AG04450 (cell line): ENCODE measurements at places on chromosomes 7 and 10. TPM values are rescaled to one million over a fixed set of nuclear protein-coding genes. Genes with fewer than 3 reads are reported as not detected.

DNA sequence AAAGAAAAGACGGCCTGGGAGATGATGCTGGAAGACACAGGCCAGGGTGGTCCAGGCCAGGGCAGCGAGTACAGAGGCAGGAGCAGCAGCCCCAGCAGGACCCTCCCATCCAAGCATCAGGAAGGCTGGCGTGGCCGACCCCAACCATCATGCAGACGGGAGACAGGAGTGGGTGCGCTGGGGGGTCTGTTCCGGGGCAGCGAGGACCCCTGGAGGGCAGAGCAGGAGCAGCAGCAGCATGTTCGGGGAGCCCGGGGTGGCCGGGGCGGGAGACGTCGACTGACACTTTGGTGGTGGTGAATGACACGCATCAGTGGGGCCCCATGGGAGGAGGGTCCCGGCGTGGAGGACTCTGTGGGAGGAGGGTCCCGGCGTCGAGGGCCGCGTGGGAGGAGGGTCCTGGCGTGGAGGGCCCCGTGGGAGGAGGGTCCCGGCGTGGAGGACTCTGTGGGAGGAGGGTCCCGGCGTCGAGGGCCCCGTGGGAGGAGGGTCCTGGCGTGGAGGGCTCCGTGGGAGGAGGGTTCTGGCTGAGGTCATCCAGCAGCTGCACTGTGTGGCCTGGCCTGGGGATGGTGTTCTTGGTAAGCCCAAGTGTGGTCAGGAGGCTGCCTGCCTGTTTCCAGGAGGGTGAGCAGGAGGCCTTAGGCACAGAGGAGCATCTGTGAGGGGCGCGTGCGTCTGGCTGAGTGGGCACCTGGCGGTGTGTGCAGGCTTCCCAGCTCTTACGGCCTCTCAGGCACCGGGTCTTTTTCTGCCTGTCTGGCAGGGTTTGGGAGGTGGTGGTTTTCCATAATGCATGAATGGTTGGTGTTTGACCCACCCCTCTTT lies 38.9 kb downstream of the FAM20C start:
- DNase-seq, result no peak

DNA sequence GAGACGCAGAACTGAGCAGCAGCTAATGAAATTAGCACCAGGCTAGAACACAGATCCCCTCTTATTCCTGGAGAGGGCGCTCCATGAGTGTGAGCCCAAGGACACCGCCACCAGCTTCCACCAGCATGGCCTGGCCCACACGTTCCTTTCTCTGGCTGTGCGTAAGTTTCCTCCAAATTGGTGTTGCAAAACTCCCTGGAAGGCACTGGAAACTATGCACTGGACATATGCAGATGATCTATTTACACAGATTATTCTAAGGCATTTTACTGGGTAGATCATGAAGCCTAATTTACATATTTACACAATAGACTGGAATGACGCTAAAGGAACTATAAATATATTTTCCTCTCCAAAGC lies 455.6 kb upstream of the FOXK1 start:
- DNase-seq, result no peak

DNA sequence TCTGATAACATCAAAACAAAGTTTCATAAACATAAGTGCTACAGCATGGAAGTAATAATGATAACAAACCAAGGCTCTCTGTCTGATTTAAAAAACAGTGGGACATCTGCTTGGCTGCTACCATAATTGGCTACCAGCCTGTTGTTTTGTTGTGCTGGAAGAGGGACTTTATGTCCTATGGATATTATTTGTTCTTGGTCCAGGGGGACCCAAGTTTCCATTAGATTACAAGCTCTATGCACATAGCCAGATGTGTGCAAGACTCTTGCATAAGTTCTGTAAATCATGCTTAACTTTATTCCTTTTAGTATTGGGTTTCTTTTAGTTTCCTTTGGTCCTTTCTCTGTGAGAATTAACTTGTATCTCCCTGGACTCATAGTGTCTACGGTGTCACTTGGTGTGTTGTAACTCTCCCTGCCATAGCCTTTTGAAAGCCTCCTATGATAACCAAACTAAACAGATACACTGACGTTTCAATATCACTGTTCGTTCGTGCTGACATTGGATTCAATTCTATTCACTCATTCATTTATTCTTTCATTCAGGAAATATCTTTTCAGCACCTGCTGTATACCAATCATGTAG lies 41.4 kb upstream of the CD36 start:
- DNase-seq, result no peak

GRCh38 chr10:77626266-77626935 lies 11.2 kb downstream of the KCNMA1 start:
- DNase-seq, result no peak

- DNase-seq, result no peak
Measured at GRCh38 chr7:47188136-47188535, 393.8 kb downstream of the TNS3 start.

DNA sequence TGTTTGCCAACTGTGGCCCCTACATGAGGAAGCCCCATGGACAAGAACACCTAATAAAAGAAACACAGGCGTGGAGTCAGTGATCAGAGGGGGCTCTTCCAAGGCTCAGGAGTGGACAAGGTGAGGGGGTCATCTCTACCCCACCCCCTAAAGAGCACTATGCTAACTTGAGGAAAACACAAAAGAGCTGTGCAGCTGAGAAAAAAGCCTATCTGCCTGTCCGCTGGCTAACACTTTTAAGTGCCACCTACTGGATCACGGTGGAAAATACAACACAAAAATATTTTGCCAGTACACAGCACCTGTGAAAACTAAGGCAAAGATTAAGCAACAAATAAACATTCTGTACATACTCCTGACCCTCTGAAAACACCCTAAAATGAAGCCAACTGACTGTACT lies 53.1 kb upstream of the COBL start:
- no peak for DNase-seq

DNA sequence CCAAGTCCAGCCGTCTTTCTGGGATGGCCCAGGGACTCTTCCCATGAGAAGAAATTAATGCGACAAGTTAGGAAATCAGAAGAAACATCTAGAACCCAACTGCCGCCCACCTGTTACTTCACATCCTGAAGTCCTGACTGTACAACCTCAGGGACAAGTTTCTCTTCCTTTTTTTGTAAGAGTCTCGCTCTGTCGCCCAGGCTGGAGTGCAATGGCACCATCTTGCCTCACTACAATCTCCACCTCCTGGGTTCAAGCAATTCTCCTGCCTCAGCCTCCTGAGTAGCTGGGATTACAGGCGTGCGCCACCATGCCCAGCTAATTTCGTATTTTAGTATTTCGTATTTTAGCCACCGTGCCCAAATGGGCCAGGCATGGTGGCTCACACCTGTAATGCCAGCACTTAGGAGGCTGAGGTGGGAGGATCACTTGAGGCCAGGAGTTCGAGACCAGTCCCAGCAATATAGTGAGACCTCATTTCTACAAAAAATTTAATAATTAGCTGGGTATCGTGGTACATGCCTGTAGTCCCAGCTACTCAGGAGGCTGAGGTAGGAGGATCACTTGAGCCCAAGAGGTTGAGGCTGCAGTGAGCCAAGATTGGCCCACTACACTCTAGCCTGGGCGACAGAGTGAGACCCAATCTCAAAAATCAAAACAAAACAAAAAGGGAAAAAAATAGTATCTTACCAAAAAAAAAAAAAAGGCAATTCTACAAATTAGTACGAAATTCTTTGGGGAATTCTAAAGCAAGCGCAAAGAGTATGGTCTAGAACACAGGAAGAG lies 20.8 kb downstream of the LAT2 start:
- no peak for DNase-seq

DNA sequence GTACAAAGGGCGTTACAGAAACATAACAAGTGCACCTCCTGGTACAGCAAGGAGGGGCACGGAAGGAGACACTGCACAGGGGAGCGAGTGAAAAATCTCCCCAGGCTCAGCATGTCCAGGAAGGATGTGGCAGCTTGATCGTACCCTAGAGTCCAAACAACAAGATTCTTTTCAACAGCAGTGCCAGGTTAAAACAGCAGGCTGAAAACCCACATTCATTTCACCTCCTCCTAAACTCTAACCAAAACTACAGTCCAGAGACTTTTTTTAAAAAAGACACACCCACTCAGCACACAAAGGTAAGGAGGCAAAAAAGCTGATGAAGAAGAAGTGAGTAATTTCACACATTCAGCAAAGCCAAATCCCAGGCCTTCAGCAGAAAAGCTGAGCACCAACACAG lies 138.8 kb downstream of the SFMBT2 start:
- DNase-seq, result no peak

GRCh38 chr7:155738652-155739537 lies 73.4 kb downstream of the SHH start:
- DNase-seq, result peak; percentile 59

DNA sequence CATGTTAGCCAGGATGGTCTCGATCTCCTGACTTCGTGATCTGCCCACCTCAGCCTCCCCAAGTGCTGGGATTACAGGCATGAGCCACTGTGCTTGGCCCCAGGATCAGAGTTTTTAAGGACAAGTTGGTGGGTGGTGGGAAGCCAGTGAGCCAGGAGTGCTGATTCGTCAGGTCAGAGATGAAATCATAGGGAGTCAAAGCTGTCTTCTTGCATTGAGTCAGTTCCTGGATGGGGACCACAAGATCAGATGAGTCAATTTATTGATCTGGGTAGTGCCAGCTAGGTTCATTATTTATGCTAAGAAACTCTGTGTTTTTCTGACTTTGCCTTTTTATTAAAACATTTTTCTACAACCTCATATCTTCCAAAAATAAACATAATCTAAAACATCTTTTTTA lies 423.8 kb downstream of the ARL4A start:
- no peak for DNase-seq

DNA sequence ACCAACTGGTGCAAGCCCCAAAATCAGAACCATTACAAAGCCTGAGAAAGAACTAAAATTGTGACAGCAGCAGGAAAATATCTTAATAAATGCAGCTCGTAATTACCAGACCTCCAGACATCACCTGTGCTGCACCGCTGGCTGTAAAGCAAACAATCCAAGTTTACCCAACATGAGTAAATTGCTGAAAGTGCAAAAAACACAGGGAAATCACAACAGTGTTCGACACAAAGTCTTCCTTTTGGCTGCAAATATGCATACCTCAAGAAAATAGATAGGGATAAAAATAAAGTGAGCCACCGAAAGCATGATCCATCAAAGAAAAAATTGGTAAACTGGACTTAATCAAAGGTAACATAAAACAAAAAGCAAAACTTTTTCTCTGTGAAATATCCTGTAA lies 101.7 kb downstream of the SLC16A9 start:
- no peak for DNase-seq

DNA sequence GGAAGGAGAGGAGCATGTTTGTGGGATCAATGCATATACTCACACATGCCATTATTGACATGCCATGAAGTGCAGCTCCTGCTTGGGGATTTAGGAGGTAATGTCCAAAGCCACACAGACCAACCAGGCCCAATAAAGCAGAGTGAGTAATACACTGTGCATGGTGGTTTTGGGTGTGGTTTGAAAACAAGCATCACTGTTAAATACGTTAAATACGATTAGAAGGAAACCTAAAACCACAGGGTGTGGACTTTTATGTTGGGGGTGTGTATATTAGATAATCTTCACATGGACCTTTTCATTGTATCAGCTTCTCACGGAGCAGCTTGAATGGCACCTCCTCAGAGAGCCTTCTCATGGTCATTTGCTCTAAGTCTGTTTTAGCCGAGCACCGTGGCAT lies 10.4 kb upstream of the EIF3A start:
- DNase-seq, result no peak

- no peak for DNase-seq
Measured at GRCh38 chr10:92778091-92778490, 70.2 kb upstream of the EXOC6 start.

- no peak for DNase-seq
Measured at GRCh38 chr10:28072573-28072972, 73.7 kb upstream of the ODAD2 start.

DNA sequence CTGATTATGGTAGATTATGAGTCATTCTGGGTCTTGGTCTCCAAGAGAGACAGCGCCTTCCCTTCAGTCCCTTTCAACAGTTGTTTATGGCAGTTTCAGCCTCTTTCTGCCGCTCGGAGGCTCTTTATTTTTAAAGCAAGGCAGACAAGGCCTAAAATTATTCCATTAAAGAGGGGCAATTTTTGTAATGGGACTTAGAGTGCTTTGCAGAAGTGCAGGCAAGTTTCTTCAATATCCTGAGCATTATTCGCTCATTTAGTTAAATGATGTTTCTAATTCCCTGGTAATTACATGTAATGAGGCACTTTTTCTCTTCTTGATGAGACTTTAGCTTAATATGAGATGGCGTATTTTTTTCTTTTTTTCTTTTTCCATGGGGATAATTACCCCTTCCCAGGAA lies 33.6 kb downstream of the BUB3 start:
- DNase-seq, result no peak

DNA sequence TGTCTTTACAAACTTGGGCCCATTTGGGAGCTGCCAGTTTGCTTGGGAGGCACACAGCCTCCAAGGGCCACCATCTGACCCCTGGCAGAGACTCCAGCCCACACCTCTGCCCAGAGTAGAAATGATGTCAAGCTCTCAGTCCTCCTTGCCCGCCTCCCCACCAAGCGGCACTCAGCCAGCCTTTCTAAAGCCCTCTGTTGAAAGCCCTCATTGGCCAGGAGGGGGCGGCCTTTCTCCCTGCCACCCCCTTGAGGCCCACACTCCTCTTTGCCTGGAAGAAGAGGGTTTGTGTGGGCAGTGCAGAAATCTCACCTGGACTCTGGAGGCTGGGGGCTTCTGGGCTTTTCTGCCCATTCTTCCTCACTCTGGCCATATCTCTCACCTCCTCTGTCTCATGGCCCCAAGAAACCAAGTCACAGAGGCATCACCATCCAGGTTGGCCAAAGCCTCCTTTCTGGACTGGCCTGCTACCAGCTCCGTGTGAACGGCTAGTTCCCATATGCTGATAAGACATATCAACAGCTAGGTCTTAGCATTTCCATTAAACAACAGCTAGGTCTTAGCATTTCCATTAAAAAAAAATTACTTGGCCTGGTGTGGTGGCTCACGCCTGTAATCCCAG lies 36.1 kb downstream of the UBTD1 start:
- no peak for DNase-seq

- DNase-seq, result no peak
Measured at GRCh38 chr7:2643386-2644219, 11.8 kb downstream of the TTYH3 start.

DNA sequence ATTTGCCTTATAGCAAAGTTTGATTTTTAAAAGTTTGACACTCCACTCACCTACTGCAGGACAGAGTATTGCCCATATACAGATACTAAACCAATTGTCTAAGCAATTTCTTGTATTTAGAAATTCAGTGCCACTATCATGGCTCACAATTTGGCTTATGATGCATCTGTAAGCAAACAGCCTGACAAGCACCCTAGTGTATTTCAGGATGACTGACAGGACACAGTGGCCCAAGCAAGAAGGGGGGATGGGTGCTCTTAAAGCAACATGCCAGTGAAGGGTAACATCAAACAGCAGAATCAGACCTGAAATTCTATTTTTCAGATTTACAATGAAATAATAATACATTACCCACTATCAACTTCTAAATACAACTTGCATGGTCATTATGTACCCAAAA lies 30.5 kb downstream of the CTNNA3 start:
- no peak for DNase-seq

HABP2 gene
- polyA plus RNA-seq, result not detected in 2 replicates

LOXL4 gene
- polyA plus RNA-seq, result 41.0 and 45.5 TPM in 2 replicates

GIMAP7 gene
- polyA plus RNA-seq, result not detected in 2 replicates

CALML5 gene
- polyA plus RNA-seq, result not detected in 2 replicates

TDRD1 gene
- polyA plus RNA-seq, result not detected in 2 replicates

CYP26C1 gene
- not detected in 2 replicates for polyA plus RNA-seq

LIPJ gene
- not detected in 2 replicates for polyA plus RNA-seq

OSBPL3 gene
- 33.3 and 37.8 TPM in 2 replicates for polyA plus RNA-seq

MCM10 gene
- polyA plus RNA-seq, result 2.0 and 2.6 TPM in 2 replicates
